ENCODE measurements at places on chromosomes 2 and 18.

GRCh38 chr2:217993138-217993537 is 9.7 kb downstream of the TNS1 start:
- no peak for DNase-seq

DNA sequence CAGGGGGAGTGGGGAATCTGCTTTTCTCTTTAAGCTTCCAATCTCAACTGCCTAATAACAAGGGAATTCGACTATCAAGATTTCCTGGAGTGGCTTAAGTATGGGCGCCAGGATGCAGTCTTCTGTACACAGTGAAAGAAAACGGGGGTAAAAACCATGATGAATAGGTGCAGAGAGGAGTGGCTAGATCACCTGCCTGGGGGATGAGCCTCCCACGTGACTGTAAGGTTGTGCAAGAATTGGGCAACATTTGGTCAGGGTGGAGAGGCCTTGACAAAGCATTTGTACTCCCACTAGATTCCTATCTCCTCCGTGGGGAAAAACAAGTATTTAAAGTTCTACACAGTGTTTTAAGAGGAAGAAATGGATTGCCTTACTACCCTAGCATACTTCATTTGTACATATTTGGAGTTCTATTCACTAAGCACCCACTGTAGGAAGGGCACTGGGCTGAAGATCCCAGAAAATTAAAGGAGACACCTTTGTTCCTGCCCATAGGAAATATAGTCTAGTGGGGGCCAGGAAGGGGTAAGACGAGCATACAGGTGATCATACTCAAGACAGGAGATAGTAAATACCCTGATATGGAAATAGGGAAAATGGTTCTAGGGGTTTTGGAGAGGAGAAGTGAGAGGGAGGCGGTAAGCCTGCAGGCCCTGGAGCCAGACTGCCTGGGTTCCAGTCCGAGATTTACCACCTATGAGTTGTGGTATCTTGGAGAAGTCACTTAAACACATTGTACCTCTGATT is 29.2 kb downstream of the EPAS1 start:
- no peak for DNase-seq

- DNase-seq: no peak
Measured at GRCh38 chr2:159506764-159507440, 109.4 kb downstream of the BAZ2B start.

DNA sequence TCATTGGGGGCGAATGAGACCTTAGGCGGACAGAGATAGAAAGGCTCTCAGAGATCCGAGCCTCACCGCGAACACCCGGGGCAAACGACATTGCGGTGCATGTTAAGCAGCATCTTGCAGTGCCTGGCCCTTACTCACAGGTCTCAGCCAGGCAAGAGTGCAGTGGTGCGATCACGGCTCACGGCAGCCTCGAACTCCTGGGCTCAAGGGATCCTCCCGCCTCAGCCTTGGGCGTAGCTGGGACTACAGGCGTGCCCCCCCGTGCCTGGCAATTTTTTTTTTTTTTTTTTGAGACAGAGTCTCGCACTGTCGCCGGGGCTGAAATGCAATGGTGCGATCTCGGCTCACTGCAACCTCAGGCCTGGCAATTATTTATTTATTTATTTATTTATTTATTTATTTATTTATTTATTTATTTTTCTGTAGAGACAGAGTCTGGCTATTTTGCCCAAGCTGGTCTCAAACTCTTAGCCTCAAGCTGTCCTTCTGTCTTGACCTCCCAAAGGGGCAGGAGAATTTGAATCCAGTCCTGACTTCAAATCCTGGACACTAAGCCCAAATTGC is 1.3 kb downstream of the LAMA3 start:
- DNase-seq: no peak

GRCh38 chr18:79627750-79628294 is 51.8 kb upstream of the CTDP1 start:
- no peak for DNase-seq

GRCh38 chr2:159155791-159156190 is 130.7 kb downstream of the WDSUB1 start:
- DNase-seq: no peak

- no peak for DNase-seq
Measured at GRCh38 chr2:7849531-7849930, 832.3 kb upstream of the ID2 start.

DNA sequence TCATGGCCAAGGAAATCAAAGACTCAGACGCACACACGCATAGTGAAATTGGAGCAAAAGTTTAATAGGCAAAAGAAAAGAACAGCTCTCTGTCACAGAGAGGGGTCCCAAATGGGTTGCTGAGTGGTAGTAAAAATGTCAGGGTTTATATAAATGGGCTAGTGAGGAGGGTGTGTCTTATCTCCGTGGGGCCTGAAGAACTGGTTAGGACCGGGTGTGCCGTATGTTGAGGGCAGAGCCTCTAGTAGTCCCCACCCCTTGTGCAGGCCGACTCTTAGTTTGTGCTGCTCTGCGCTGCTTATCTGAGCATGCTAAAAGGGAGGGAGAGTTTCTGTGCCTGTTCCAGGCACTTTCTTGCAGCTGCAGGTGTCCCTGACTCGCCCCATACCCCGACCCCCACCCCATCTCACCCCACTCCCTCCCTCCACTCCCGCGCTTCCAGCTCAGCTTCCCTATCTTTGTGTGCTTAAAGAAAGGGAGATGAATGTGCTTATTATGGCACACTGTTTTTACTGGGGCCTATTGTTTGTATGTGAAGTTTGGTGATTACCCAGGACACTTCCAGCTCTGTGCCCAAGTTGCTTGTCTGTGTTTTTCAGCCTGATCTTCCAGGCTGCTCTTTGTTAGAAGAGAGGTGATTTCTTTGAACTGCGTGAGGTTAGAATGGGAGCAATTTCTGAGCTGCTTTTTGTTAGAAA is 167.4 kb downstream of the SPAG16 start:
- no peak for DNase-seq

GRCh38 chr2:143807192-143807591 is 678.0 kb downstream of the ARHGAP15 start:
- DNase-seq: no peak

DNA sequence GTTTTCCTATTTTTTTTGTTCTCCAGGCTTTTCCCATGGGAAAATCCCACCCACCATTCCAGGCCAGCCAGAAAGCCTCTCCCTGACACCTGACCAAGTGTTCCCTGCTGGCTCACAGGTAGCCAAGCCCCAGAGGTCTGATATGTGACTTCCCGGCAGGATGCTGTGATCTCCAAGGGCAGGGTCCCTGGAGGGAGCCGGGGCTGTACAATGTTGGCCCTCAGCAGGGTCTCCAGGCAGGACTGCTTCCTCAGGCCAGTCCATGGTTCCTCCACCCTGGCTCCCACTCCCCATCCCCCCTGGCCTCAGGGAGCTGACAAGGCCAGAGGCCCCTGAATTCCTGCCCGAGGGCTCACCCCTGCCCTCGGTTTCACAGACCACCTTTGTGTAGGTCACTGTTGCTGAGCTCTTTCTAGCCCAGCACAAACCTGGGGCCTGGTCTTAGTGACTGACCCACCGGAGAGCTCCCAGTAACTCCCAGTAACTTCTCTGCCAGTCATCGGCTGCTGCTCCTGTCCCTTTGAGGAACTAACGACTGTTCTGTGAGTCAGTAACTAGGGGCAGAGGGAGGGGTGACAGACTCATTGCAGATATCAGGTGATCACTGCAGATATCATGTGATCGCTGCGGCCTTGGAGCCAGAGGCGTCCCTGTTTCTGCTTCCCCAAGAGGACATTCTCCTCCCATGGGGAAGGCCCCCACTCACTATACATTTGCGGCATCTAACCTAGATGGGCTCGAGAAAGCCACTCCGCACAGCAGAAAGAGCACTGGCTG is 38.7 kb downstream of the SDC1 start:
- no peak for DNase-seq

GRCh38 chr2:213416832-213417231 is 132.6 kb downstream of the SPAG16 start:
- DNase-seq: no peak

GRCh38 chr2:59077981-59078531 is 836.9 kb upstream of the FANCL start:
- DNase-seq: no peak

DNA sequence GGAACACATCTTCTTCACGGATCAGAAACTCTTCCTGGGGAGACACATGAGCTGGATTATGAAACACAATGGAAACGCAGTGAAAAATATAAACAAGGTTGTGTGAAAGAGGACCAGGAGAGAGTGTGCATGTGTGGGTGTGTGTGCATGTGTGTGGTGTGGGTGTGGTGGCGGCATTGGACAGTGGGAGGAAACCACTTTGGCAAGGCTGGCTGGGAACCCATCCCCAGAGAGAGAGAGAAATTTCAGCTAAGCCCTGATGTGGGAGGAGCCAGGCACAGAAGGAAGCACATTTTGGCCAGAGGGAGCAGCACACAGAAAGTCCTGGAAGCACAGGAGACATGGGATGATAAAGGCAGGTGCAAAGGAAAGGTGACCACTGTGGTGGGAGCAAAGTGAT is 147.6 kb upstream of the COPS8 start:
- no peak for DNase-seq

DNA sequence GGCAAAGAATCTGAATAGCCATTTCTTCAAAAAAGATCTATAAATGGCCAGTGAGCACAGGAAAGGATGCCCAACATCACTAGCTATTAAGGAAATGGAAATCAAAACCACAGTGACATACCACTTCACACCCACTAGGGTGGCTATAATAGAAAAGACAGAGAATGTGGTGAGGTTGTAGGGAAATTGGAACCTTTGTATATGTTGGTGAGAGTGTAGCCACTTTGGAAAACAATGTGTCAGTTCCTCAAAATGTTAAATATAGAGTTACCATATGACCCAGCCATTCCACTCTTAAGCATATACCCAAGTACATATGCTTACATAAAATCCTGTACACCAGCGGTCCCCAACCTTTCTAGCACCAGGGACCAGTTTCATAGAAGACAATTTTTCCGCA is 152.8 kb downstream of the SMAD2 start:
- DNase-seq: no peak

DNA sequence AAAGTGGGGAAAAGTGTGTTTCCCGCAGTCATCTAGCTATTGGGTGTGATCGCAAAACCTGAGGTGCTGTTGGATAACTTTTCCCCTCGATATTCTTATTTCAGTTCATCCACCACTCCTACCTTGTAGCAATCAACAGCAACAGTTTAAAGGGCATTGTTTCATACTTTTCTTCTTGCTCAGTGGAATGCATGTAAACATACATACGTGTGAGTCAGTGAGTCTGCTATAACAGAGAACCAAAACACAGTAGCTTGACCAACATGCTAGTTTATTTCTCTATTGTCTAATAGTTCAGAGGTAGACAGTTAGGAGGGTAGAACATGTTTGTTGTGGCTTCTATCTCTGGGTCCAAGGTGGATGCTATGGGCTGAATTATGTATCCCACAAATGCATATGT is 77.6 kb upstream of the FOXI3 start:
- DNase-seq: no peak

DNA sequence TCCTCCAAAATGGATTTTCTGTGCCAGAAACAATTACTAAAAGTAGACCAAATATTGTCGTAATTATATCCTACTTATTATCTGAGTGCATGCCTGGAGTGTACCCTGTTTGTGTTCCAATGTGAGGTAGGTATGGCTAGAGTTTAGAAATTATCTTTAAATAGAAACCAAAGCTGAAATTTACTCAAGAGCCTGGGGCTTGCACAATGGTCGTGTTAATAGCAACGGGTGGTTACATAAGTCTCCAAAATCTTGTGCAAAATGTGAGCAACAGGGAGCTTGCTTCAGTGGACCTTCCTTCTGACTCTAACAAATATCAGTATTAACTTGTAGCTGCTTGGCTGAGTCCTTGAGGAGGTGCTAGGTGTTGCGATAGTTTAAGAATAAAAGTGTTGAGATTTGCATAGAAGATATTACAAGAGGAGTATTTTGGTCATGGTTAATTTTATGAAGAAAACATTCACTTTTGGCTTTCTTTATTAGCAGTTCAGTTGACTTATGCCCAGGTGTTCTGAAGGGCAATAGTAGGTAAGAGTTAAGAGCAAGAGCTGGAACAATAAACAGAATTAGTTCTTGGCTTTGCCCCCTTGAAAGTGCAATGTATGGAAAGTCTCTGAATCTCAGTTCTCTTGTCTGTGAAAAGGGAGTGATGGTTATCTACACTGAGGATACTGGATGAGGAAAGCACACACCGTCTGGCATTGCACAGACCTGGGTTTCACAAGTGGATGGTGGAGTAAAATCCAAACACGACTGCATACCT is 4.6 kb downstream of the CXCR4 start:
- no peak for DNase-seq

GRCh38 chr2:239540174-239540573 is 139.4 kb upstream of the HDAC4 start:
- DNase-seq: no peak

- DNase-seq: no peak
Measured at GRCh38 chr2:147792966-147793617, 51.7 kb upstream of the ACVR2A start.

DNA sequence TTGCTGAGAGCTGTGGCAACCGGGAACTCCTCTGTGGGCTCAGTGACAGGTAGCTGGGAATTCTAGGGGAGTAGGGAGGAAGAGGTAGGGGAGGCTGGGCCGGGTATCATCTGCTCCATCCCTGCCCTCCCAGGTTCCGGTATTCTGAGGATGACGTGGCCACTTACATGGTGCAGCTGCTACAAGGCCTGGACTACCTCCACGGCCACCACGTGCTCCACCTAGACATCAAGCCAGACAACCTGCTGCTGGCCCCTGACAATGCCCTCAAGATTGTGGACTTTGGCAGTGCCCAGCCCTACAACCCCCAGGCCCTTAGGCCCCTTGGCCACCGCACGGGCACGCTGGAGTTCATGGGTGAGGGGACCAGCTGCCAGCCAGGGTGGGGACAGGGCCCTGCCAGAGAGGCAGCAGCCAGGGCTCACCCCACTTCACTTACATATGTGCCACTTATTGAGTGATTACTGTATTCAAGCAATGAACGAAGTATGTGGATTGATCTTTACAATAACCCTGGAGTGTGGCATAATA is 8.0 kb upstream of the GMPPA start:
- no peak for DNase-seq

- DNase-seq: no peak
Measured at GRCh38 chr2:20487030-20487391, 40.1 kb downstream of the RHOB start.

GRCh38 chr2:74862020-74862964 is 28.4 kb downstream of the HK2 start:
- no peak for DNase-seq

DNA sequence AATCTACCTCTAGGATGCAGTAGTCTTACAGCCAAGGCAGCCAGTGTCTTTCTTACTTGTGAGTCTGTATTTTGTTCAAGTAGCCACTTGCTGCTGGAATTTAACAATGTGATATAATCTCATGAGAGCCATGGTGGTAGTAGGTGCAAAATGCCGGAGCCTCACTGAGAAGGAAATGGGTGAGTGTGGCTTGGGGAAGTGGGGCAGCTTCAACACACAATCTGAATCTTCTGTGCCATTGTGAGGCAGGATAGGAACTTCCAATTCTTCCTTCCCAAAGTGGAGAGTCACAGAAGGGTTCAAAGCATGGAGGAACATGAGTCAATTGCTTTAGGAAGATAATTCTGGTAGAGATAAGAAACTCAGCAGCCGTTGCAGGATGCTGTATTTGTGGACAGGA is 158.7 kb upstream of the APCDD1 start:
- no peak for DNase-seq

GRCh38 chr18:10259901-10260300 is 194.5 kb upstream of the APCDD1 start:
- no peak for DNase-seq

All from NT2/D1 (cell line).